Inflammatory macrophage (primary cell): ENCODE measurements at places on chromosomes 4 and X.

DNA sequence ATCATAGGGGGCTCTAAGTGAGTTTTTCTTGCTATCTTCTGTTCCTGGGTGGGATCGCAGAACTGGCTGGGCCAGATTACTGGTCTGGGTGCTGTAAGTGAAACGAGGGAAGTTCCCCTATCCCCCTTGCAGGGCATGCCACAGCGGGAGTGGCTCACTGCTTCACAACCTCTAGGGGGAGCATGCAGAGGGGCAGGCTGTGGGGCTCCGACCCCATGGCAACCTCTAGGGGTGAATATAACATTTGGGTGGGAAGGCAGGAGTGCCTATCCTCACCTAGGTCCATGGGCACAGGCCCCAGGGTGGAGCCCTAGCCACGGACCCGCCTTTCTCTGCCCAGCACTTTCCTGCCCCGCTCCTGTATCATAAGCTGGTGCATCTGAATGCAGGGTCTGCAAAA is 1.7 kb upstream of the RRAGB start:
- DNase-seq = no peak

DNA sequence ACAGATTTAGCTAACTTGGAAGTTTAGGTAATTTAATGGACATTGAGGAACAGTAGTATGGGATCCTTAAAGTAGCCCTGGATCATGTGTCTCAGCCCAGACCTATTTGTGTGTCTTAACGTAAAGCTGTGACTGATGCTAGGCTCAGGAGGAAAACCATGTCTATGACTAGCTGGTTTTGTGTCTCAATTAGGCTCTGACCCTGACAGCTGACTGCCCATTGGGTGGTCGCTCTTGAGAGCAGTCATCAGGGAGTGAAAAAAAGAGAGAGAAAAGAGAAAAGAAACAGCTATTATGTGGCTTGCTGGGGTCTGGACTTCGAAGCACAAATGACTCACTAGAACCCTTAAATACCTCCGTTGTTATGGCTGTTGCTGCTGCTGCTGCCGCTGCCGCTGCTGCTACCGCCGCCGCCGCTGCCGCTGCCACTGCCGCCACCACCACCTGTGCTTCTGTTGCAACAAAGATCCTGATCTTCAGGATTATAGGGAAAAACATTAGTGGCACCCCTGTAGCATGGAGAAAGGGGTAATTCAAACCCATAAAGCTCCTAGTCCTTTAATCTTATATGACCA is 70.7 kb downstream of the GSPT2 start:
- DNase-seq = no peak

DNA sequence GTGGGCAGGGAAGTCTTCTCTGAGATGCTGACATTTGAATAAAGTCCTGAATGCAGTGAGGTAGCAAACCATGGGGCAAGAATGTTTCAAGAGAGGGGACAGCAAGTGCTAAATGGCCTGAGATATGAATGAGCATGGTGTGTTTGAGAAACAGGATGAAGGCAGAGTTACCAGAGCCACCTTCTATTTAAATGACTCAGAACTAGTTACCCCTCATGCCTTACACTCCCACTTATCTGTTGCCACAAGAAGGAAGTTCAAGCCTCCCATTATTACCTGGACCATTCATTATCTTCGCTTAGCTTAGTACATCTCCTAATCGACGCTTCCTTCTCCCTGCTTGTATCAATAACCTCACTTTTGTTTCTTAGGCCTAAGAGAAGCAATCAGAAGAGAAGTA is 67.7 kb upstream of the STARD8 start:
- DNase-seq = no peak

DNA sequence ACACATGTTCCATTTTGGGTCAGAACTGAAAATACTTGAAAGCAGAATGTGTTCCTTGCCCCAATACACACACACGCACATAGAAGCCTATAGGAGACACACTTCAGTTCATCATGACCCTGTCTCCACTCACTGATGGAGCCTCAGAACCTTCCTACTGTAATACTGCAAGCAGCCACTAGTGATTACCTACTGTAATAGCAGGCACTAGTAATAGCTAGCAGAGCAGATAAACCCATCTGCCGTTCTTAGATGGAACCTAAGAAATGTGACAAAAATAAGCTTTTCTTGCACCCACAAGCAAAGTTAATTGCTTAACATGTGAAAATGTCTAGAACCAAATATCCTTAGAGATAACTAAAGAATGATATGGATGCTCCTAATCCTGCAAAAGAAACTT is 13.6 kb downstream of the AMTN start:
- DNase-seq = no peak

GRCh38 chr4:180695851-180696250 is 1547.4 kb upstream of the TENM3 start:
- no peak for DNase-seq

GRCh38 chr4:143397335-143397734 is 60.7 kb downstream of the GAB1 start:
- no peak for DNase-seq

DNA sequence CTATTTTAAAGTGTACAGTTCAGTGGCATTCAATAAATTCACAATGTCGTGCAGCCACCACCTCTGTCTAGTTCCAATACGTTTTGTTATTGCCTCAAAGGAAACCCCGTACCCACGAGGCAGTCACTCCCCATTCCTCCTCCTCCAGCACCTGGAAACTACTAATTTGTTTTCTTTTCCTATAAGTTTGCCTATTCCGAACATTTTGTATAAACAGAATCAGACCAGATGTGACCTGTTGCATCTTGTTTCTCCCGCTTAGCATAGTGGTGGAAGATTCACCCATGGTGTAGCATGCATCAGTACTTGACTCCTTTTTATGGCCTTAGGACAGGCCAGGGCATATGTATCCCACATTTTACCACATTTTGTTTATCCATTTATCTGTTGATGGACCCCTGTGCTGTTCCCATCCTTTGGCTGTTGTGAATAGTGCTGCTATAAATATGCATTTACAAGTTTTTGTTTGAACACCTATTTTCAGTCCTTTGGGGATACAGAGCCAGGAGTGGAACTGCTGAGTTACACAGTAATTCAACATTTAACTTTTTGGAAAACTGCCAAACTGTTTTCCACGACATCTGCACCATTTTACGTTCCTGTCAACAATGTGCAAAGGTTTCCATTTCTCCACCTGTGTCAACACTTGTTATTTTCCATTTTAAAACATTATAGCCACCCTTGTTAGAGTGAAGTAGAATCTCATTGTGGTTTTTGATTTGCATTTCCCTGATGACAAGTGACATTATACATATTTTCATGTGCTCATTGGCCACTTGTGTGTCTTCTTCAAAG is 57.8 kb upstream of the STX18 start:
- no peak for DNase-seq

GRCh38 chrX:123803331-123803983 is 56.4 kb upstream of the XIAP start:
- DNase-seq = peak; percentile 48

DNA sequence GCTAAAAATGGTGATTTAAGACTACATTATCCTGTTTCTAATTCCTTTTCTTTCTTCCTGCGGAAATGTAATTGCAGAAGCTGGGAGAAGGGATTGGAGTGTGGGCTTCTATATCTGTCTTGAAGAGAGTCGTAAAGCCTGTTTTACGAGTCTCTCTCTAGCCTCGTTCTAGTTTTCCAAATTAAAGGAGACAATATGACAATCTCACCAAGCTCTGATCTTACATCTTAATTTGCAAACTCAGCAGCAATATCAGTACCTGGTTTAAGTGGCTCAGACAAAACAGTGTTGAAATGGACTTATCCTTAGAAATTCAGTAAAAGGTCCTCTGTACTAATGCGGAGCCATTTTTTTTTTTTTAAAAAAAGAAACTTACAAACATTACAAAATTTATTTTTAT is 349.5 kb upstream of the HAND2 start:
- DNase-seq = no peak

GRCh38 chrX:132266583-132267355 is 47.5 kb upstream of the RAP2C start:
- DNase-seq = peak; percentile 0

DNA sequence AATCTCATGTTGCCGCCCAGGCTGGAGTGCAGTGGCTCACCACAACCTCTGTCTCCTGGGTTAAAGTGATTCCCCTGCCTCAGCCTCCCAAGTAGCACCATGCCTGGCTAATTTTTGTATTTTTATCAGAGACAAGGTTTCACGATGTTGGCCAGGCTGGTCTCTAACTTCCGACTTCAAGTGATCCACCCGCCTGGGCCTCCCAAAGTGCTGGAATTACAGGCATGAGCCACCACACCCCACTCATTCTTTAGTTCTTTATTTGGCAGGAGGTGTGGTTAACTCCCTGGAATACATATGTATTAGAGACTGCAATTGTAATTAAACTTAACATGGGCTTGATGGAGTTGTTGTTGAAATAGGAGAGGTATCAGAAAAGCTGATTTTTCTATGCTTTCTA is 1396.9 kb upstream of the IGFBP7 start:
- no peak for DNase-seq

DNA sequence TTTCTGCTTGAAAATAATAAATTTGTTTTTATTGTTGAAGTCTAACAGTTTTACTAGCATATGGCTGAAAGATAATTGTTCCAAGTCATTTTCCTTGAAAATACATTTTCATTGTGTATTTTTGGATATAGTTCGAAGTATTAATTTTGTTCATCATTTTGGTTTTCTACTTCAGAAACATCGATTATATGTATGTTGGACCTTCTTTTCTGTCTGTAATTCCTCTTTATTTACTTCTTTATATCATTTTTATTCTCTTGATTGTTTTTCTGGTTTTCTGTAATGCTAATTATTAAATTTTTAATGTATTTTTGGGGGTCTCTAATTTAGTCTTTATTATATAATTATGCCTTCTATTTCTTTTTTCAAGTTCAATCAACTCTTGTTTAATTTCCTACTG is 407.1 kb upstream of the FRG1 start:
- no peak for DNase-seq

- no peak for DNase-seq
Measured at GRCh38 chr4:76987685-76988084, 38.1 kb downstream of the SEPTIN11 start.

GRCh38 chr4:31649878-31650277 is 929.7 kb downstream of the PCDH7 start:
- no peak for DNase-seq

DNA sequence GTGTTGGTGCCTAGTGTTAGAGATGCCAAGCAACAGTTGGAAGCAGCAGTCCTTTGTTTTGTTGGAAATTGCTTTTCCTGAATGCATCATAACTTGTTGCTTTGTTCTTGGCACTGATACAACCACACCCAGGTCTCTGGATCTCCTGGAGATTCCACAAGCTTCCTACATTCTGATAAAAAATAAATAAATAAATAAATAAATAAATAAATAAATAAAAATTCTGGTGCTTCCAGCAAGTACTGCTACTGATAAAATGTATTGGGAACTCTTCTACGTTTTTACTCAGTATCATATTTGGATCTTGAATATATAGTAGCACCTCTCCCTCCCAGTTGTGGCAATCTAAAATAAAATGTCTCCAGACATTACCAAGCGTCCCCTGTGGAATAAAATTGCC is 62.7 kb upstream of the GRID2 start:
- no peak for DNase-seq

DNA sequence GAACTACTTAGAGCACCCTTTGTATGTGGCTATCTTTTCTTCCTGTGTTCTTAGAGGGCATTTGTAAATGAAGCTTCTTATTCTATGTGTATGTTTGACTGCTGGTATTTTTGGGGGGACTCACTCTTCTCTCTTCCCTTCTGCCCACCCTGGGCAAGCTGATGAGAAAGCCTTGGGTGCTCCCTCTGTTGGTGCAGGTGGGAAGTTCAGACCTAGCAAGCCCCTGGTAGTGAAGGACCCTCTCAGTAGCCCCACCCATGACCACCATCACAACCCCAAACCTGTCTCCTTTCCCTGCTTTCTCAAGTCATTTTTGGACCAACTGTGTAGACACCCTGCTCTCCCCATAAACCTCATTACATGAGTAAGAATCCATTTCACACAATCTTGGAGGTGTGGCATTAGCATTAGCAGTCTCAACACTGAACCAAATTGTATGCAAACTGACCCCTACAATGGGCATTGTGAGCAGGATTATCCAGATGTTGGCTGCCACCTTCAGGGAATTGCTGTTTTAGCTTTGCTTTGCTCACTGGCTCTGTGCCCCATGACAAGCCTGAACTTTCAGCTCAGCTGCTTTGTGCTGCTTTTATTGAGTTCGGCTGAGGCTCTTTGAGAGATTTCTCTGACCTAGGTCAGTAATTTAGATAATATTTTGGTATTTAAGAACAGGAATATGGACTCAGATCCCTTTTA is 27.9 kb downstream of the TRIM61 start:
- no peak for DNase-seq

DNA sequence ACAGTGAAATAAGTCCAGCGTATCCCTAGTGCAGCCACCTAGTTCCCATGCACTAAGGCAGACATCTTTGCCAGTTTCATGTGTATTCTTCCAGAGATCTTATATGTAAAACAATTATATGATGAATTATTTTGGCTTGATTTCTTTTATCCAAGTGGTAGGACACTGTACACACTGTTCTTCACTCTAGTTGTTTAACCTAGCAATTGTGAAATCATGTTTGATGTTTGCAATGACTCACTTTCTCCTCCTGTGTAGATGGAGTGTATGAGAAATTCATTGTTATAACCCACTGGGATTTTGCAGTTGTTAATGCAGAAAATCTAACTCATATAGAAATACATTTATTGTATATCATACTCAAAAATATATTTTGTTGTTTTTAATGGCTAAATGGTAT is 17.5 kb upstream of the TBC1D1 start:
- DNase-seq = no peak

GRCh38 chr4:84672177-84672576 is 89.2 kb downstream of the CDS1 start:
- DNase-seq = no peak

DNA sequence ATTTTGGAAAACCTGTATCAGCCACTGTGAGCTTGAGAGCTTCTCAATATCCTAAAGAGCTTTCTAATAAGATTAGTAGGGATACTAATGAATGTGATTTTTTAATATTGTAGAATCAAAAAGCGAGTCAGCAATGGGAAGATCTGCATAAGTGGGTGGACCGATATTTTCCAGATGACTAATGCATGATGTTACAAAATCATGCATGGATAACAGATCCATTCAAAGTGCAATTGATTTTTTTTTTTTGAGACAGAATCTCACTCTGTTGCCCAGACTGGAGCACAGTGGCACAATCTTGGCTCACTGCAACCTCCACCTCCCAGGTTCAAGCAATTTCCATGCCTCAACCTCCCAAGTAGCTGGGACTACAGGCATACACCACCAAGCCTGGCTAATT is 7.3 kb upstream of the CLDN2 start:
- no peak for DNase-seq

DNA sequence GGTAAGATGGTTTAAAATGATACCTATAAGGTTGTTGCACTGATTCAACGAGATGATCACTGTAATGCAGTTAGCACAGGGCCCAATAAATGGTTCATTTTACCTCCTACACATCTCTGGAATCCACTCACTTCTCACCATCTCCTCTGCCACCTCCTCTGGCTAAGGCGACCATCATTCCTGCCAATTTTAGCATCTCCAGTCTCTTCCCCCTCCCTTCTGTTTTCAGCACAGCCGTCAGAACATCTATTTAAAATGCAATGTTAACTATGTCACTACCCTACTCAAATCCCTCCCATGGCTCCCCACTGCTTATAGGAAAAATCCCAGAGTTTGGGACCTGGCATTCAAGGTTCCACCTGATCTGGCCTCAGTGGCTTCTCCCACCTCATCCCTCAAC is 3.5 kb upstream of the SYP start:
- DNase-seq = no peak

GRCh38 chr4:121411151-121411744 is 30.4 kb upstream of the QRFPR start:
- no peak for DNase-seq

- no peak for DNase-seq
Measured at GRCh38 chr4:181858741-181859140, 384.5 kb upstream of the TENM3 start.

GRCh38 chrX:104482757-104483156 is 83.2 kb upstream of the IL1RAPL2 start:
- DNase-seq = no peak
